Brain microvascular endothelial cell (primary cell): ENCODE measurements at places on chromosomes 3 and 15.

DNA sequence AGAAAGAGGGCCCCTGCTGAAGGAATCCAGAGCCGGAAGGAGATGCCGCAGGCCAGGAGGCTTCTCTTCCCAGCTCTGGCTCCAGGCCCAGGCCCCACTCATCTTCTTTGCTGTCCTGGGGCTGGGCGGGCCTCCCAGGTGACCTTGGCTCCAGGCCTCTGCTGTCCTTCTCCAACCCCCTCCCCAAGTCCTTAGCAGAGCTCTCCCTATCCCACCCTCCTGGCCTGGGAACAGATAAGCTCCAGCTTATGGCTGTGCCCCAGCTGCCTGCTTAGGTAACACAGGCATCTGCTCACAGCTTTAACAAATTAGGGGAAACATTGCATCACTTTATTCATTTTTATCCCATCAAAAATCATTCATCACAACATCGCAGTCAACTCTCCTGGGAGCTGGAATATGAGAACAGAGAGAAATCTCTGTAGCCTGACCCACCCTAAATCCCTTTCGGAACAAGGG is 86.9 kb downstream of the SEMA5B start:
- no peak for DNase-seq

DNA sequence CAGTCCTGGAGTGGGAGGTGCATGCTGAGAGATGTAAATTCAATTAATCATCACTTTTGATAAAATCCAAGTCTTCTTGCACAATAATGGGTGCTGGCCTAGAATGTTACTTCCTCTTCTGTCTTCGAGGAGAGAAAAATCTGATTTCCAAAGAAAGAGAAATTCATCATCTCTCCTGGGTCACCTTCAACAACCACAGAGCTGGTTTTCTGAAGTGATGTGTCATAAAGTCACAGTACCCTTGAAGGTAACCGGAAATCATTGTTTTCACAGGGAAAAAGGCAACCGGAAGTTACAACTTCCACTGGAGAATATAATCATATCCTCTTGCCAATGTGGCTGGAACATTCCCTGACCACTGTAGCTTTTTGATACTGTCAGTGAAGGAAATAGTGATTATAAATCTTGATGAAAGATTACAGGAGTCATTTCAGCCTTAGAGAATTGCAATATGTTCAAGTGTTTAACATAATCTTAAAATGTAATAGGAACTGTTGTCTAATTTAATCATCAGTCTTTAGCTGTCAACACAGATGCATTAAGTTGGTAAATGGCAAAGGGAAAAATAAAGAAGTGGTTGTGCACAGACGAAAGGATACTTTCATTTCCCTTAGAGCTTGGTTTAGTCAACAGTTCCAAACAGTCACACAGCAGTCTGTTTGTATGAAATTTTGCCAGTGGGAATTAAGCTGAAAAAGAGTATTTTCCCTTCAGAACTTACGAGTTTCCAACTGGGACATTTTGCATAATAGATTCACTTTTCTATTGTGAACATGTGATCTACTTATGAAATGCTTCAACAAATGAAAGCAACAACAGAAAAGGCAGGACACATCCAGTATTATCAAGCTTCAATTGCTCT is 106.5 kb upstream of the SLC4A7 start:
- DNase-seq = peak; percentile 53

GRCh38 chr15:74196175-74196574 is 6.4 kb downstream of the STRA6 start:
- peak; percentile 98 for DNase-seq

GRCh38 chr15:50145451-50145872 is 26.4 kb upstream of the ATP8B4 start:
- DNase-seq = peak; percentile 65

GRCh38 chr3:150306083-150306482 is 102.0 kb upstream of the TSC22D2 start:
- no peak for DNase-seq

DNA sequence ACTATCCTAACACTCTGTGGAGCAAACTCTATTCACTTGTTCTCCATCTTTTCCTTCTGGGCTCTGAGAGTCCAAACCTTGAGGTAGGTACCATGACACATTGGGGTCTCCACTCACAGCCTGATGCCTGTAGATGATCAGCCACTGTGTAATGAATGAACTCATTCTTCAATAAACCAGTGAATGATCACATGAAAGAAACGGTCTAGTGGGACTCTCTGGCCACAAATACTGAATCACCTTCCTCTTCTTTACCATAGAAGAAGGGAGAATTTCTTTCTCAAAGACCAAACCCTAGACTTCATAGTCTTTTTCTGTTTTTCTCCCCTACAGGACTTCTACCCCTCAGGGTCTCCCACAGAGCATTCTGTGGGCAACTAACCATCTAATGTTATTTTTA is 20.5 kb upstream of the ABHD2 start:
- DNase-seq = no peak

GRCh38 chr15:39497759-39498565 is 82.9 kb upstream of the THBS1 start:
- no peak for DNase-seq

DNA sequence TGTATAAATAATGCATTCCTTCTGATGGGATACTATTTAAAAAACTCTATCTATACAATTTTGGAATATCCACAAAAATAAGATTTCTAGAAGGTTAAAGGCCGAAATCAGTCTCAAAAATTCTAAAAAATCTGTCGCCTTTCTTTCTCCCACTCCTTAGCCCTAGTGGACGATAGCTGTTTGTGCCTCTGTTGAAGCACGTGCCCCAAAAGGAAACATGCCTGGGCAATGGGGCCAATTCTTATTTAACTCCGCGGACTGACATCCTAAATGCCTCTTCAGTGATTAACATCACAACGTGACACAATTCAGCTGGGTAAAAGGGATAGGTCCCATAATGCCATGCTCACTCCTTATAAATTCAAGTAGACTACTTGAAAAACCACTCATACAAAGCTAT is 65.1 kb downstream of the GAP43 start:
- no peak for DNase-seq

GRCh38 chr3:83438188-83438587 is 1520.6 kb upstream of the CADM2 start:
- DNase-seq = peak; percentile 0

DNA sequence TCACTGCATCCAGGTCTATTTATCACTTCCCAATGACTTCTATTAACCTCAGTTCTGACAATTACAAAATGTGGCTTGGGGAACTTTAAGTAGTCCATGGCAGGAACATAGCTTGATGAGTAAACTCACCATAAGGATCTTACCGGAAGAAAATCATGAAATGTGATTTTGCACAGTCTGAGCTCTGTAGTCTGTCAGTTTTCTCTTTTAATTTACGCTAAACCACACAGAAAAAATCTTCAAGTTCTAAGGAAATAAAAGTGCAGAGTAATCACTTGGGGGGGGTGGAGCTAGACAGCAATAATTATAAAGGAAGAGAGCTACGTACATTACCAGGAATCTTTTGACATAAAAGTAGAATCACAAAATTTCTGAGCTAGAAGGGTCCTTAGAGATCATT is 9.2 kb downstream of the TBC1D5 start:
- no peak for DNase-seq

DNA sequence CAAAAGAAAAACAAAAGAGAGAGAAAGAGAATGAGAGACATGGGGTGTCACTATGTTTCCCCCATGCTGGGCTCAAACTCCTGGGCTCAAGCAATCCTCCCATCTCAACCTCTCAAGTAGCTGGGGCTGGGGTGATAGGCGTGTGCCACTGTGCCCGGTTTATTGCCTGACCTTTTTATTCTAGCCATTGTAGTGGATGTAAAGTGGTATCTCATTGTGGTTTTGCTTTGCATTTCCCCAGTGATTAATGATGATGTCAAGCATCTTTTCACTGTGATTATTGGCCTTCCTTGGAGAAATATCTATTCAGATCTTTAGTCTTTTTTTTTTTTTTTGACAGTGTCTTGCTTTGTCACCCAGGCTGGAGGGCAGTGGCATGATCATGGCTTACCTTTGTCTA is 37.7 kb upstream of the GK5 start:
- DNase-seq = peak; percentile 24
